ENCODE measurements at places on chromosomes 11 and 22. TPM values are rescaled to one million over a fixed set of nuclear protein-coding genes. Genes with fewer than 3 reads are reported as not detected.
A peak's percentile ranks its signal among the peaks of the same experiment; 100 is the strongest.

DNA sequence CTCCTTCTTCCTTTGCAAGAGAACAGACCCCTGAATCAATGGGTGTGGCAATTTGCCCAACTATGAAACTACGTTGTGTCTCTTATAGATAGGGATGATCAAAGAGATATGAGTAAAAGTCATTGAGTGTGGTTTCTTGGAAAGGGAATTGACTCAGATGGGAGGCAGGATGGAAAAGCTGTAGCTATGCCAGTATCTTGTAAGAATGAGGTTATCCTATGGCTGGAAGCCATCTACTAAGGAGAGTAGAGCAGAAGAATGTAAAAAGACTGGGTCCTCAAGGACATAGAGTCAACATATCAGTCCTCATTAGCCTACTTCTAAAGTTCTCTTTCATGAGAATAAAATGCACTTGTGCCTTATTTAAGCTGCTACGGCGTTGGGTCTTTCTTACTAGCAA lies 78.9 kb upstream of the POU2AF2 start:
- no peaks in the 10 kb centered on the region for H3K36me3 ChIP-seq
- H3K4me3 ChIP-seq, result no peak overlapping the region
- H3K27me3 ChIP-seq, result peaks cover 6% of the 10 kb centered on the region
- no peak for DNase-seq
- no peak overlapping the region for H3K27ac ChIP-seq
- no peaks in the 10 kb centered on the region for H3K4me1 ChIP-seq

GRCh38 chr11:127110542-127110941 lies 110.0 kb upstream of the KIRREL3 start:
- H3K27ac ChIP-seq, result no peak overlapping the region
- peaks cover 5% of the 10 kb centered on the region for H3K27me3 ChIP-seq
- no peak for DNase-seq
- no peak overlapping the region for H3K4me3 ChIP-seq

GRCh38 chr11:10567446-10567845 lies 1.0 kb downstream of the LYVE1 start:
- no peak overlapping the region for H3K4me3 ChIP-seq
- H3K4me1 ChIP-seq, result no peaks in the 10 kb centered on the region
- H3K36me3 ChIP-seq, result no peaks in the 10 kb centered on the region
- DNase-seq, result no peak
- H3K27me3 ChIP-seq, result peaks cover 11% of the 10 kb centered on the region
- H3K27ac ChIP-seq, result no peak overlapping the region

DNA sequence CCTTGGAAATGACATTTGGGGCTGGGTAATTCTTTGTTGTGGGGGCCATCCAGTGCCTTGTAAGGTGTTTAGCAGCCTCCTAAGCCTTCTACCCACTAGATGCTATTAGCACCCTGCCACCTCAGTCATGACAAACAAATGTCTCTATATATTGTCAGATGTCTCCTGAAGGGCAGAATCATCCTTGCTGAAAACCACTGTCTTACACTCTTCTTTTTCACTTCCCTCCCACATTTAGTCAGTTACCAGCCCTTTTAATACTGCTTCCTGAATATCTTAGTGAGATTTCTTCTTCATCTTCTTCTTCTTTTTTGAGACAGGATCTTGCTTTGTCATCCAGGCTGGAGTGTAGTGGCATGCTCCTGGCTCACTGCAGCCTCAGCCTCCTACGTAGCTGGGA lies 33.1 kb downstream of the TNRC6B start:
- H3K4me3 ChIP-seq, result no peak overlapping the region
- no peak for DNase-seq
- no peaks in the 10 kb centered on the region for H3K36me3 ChIP-seq
- peaks cover 47% of the 10 kb centered on the region for H3K4me1 ChIP-seq

DNA sequence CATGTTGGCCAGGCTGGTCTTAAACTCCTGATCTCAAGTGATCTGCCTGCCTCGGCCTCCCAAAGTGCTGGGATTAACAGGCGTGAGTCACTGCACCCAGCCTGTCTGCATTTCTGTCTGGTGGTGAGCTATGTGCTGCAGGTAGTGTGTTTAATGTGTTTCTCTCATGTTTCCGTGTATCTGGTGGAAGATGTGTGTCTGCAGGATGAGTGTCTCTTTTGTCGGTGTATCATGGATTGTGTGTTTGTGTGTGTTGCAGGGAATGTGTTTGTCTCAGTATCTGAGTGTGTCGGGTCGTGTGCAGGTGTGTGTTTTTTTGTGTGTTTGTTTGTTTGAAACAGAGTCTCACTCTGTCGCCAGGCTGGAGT lies 16.1 kb downstream of the SCARF2 start:
- H3K36me3 ChIP-seq, result no peaks in the 10 kb centered on the region
- DNase-seq, result no peak
- H3K4me3 ChIP-seq, result no peak overlapping the region

- H3K27me3 ChIP-seq, result peaks cover 16% of the 10 kb centered on the region
- peak; percentile 47 for DNase-seq
- H3K4me3 ChIP-seq, result no peak overlapping the region
- no peaks in the 10 kb centered on the region for H3K36me3 ChIP-seq
- no peak overlapping the region for H3K27ac ChIP-seq
- H3K4me1 ChIP-seq, result peaks cover 5% of the 10 kb centered on the region
These were observed 3.3 kb downstream of the KCNQ1 start for GRCh38 chr11:2447951-2448650.

DNA sequence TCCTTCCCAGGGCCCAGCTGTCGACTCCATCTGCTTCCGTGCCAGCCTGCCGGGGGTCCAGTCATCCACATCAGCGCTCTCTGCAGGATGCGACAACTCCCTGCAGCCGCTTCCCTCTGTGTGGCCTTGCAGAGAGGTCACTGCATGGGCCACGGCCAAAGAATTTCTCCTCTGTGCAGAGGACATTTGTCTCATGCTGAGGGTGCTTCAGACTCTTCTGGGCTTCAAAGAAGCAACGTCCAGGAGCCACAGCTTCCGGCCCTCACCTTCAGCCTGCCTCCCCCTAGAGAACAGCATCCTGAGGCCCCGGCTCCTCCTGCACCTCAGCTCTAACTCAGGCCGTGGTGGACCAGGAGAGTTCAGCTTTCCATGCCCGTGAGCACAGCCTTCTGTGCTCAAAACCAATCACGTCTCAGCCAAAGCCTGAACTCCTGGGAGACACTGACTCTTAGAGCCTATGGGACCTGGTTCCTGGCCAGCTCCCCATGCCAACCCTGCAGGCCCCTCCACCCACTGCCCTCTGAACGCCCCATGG lies 258.9 kb downstream of the BRD1 start:
- H3K27ac ChIP-seq, result no peak overlapping the region
- H3K36me3 ChIP-seq, result no peaks in the 10 kb centered on the region
- H3K27me3 ChIP-seq, result no peaks in the 10 kb centered on the region
- peaks cover 4% of the 10 kb centered on the region for H3K4me1 ChIP-seq
- DNase-seq, result peak; percentile 13
- H3K4me3 ChIP-seq, result no peak overlapping the region

DNA sequence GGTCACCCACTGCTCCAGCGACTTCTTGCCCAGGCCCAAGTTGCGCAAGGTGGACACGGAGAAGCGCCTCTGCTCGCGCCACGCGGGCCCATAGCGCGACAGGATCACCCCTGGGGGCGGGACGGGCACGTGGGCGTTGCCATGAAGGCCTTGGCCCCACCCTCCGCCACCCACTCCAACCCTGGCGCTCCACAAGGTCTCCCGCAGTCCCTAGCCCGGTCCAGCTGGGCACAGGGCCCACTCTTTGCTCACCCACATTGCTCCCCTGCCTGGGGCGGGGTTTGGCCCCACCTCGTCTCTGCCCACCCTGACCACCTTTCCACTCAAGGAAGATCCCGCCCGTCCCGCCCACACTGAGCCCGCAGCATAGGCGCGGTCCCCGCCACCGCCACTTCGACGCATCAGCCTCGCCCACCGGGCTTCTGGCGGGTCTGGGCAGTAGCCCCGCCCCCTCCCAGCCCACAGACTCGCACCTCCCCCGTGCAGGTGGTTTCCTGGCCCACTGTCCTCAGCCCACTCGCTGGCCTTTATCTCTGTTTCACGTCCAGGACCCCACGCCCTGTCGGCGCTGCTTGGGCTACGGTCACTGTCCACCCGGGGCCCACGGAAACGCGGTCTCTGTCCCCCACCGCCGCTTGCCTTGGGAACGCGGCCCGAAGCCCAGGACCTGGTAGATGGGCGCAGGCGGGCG lies 12.3 kb upstream of the CYP2D6 start:
- no peaks in the 10 kb centered on the region for H3K4me1 ChIP-seq
- H3K36me3 ChIP-seq, result no peaks in the 10 kb centered on the region
- H3K27me3 ChIP-seq, result no peaks in the 10 kb centered on the region
- no peak for DNase-seq

DNA sequence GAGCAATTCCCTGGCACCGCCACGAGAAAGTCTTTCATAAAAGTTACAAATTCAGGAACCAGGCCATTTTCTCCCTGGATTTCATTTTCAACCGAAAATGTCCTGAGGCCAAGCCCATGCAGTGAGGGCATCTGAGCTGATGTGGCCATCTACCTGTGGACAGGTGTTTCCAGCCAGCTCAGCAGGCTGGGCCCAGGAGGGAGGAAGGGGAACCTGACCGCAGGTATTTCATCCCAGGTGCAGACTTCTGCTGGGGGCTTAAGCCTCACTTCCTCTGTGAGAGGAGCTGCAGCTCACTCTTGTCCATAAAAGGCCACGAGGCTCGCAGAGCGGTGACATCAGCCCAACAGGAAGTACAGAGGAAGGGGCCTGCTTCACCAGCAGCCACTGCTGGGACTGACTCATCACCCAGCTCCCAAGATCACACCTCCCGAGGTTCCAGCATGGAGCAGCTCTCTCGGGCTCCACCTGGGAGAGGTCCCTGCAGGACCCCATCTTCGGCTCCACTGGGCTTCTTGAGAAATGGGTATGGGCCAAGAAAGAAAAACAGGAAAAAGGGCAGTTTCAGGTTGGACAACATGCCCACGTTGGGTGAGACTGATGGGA lies 56.4 kb downstream of the MYH9 start:
- H3K36me3 ChIP-seq, result peaks cover 14% of the 10 kb centered on the region
- H3K4me3 ChIP-seq, result peak overlapping the region; percentile 96
- H3K27ac ChIP-seq, result peak overlapping the region; percentile 100
- no peaks in the 10 kb centered on the region for H3K27me3 ChIP-seq
- peaks cover 92% of the 10 kb centered on the region for H3K4me1 ChIP-seq

DNA sequence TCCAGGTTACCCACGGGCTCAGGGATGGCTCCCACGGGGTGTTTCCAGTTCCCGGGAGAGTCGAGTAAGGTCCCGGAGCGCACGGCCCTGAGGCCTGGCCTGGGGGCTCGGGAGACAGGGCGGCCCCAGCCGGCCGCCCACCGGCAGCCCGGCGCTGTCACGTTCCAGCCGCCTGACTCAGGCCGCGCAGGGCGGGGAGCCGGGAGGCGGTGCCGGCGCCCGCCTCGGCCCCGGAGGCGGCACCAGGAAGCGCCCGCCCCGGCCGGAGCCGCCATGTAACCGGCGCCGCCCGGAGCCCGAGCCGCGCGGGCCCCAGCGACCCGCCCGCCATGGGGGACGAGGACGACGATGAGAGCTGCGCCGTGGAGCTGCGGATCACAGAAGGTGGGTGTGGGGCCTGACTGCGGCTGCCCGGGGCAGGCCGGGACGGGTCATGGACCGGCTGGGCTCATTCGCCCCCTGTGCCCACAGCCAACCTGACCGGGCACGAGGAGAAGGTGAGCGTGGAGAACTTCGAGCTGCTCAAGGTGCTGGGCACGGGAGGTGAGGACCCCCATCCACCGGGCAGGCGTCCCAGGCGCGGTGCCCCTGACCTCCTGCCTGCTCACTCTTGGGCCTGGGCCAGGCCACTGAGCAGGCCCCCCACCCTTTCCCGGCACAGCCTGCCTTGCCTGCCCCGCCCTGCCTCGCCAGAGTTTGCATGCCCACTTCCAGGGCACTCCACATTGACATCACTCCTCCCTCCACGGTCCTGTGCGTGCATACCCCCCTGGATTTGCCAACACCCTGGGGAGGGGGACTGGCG lies at the start of gene RPS6KA4:
Gene RPS6KA4 (plus strand): TSS at position 256 of the 805 bp plus-strand sequence. CDS start 74 bp downstream, at position 330.
- DNase-seq, result peak; percentile 78
- H3K4me3 ChIP-seq, result peak within 1 kb of the TSS; percentile 90
- no peaks in the 10 kb centered on the region for H3K27me3 ChIP-seq

DNA sequence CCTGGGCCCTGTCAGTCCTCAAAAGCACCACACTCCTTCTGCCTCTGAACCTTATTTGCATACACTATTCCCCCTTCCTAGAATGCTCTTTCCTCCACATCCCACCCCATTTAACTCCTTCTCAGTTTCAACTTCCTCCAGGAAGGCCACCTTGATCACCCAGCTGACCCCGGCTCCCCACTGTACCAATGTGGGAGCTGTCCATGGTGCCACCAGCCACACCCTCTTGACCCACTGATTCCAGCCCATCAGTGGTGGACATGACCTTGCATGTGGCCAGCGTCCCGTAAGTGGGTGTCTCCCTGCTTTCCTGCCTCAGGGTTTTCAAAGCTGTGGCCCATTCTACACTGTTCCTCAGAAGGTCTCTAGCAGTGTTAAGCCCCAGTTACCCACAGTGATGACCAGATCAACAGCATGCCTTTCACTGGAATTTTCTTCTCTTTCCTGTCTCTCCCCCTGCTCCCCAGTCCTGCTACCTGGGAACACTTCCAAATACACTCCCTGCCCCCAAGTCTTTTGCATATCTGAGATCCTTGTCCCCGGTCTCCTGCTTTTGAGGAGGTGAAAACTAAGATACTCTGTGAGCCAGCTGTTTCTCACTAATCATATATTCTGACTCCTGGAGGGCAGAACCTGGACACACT lies 346.6 kb downstream of the MN1 start:
- no peak overlapping the region for H3K4me3 ChIP-seq
- no peaks in the 10 kb centered on the region for H3K4me1 ChIP-seq
- no peak overlapping the region for H3K27ac ChIP-seq

GRCh38 chr11:106398502-106399075 lies 321.1 kb downstream of the AASDHPPT start:
- DNase-seq, result no peak
- no peaks in the 10 kb centered on the region for H3K4me1 ChIP-seq
- no peaks in the 10 kb centered on the region for H3K27me3 ChIP-seq
- no peak overlapping the region for H3K27ac ChIP-seq
- no peak overlapping the region for H3K4me3 ChIP-seq

DNA sequence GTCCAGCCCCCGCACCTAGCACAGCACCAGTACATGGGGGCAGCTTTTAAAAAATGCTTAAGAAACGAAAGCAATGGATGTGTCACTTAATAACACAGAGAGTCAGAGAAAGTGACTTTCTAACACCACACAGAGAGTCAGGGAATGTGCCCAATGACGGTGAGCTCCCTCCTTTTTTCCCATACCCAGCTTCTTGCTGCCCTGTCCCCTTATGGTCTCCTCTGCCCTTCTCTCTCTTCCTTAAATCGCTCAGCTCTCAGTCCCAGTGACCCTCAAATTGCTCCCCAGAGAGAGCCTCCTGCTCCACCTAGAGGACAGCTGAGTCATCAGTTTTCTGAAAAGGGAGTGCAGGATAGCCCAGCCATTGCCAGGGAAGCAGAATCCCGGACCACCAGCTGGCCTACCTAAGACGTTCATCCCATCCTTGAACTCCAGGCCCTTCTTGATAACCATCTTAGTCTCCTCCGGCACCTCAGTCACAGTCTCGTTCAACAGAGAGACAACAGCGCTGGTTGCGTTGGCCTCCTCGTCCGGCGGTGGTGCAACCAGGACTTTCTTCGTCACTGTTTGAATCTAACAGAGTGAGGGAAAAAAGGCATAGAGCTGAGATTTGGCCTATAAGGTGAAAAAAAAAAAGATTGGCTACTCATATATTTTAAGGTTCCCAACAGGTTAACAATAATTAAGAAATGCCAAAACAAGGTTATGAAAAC lies 113.5 kb downstream of the SLC1A2 start:
- H3K4me1 ChIP-seq, result peaks cover 6% of the 10 kb centered on the region
- peaks cover 6% of the 10 kb centered on the region for H3K36me3 ChIP-seq
- no peak for DNase-seq
- H3K4me3 ChIP-seq, result no peak overlapping the region
- H3K27me3 ChIP-seq, result no peaks in the 10 kb centered on the region

C11orf42 gene
- not detected for total RNA-seq

SLC22A12 gene
- total RNA-seq, result not detected

SLC22A25 gene
- total RNA-seq, result not detected
